T-helper 2 cell (primary cell): ENCODE measurements at places on chromosomes 3 and 15.

- DNase-seq, result no peak
Measured at GRCh38 chr15:97874139-97874538, 86.4 kb upstream of the ARRDC4 start.

GRCh38 chr3:187957582-187957981, 196.4 kb upstream of the LPP start:
- DNase-seq, result no peak

DNA sequence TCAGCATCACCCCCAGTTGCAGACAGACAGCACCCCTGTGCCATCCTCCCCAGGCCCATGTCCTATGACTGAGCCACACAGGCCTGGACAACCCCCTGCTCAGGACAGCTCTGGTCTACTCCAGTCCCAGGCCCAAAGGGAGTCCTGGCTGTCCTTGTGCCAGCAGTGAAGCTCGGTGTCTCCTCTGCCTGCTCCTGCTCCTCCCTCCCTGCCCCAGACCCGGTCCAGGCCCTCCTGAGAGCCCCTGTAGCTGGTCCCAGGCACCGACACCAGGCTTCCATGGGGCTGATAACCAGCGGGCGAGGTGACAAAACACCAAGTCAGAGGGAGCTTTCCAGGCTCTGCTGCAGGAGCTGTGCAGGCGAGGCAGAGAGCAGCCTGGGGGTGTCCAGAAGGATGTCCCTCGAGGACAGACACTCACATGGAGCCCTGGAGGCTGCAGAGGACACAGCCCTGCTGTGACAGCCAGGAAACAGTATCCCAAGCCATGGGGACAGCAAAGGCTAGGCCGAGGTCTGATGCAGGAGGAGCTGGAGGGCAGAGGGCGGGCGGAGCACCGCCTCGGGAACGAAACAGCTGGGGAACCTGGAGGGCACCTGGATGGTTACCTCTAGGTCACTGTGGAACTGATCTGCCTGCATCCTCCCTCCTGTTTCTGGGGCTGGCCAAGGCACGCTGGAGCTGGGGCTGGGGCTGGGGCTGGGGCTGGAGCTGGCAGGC, 103.8 kb upstream of the PRR20G start:
- DNase-seq, result no peak

- DNase-seq, result no peak
Measured at GRCh38 chr15:41462084-41462795, 31.4 kb upstream of the ITPKA start.
